T-helper 17 cell (primary cell): ENCODE measurements at places on chromosomes 7 and 10. TPM values are rescaled to one million over a fixed set of nuclear protein-coding genes. Genes with fewer than 3 reads are reported as not detected.
A peak's percentile ranks its signal among the peaks of the same experiment; 100 is the strongest.

The PLAC9 gene
- not detected for total RNA-seq

The SNCG gene
- not detected for total RNA-seq

- H3K4me3 ChIP-seq = peak overlapping the region; percentile 76
- no peak for DNase-seq
- no peaks in the 10 kb centered on the region for H3K27me3 ChIP-seq
- peaks cover 31% of the 10 kb centered on the region for H3K4me1 ChIP-seq
Observed at GRCh38 chr10:50431791-50432190, 180.5 kb upstream of the ASAH2 start.

GRCh38 chr10:49313501-49314070 is 14.6 kb downstream of the C10orf71 start:
- DNase-seq = no peak
- H3K27me3 ChIP-seq = peaks cover 10% of the 10 kb centered on the region
- no peaks in the 10 kb centered on the region for H3K36me3 ChIP-seq

DNA sequence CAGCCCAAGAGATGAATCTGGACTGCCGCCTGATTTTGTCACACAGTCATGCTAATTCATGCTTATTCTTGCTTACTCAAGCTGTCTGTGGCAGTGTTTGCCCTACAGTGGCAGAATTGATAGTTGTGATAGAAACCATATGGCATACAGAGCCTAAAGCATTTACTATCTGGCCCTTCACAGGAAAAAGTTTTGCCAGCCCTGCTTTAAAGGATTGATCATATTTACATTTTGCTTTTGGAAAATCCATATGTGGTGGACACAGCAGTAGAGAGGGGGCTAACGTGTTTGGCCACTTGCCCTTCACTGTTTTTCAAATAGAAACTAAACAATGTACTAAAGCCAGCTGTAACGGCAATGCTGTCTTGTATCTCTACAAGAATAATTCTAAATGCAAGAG is 974.0 kb upstream of the GHITM start:
- H3K4me3 ChIP-seq = no peak overlapping the region
- H3K36me3 ChIP-seq = no peaks in the 10 kb centered on the region
- H3K27me3 ChIP-seq = no peaks in the 10 kb centered on the region
- H3K4me1 ChIP-seq = no peaks in the 10 kb centered on the region
- no peak overlapping the region for H3K27ac ChIP-seq

- H3K4me1 ChIP-seq = peaks cover 38% of the 10 kb centered on the region
- no peak for DNase-seq
- H3K27ac ChIP-seq = peak overlapping the region; percentile 10
- no peaks in the 10 kb centered on the region for H3K36me3 ChIP-seq
- no peak overlapping the region for H3K4me3 ChIP-seq
Observed at GRCh38 chr7:101860316-101861217, 43.1 kb downstream of the CUX1 start.

DNA sequence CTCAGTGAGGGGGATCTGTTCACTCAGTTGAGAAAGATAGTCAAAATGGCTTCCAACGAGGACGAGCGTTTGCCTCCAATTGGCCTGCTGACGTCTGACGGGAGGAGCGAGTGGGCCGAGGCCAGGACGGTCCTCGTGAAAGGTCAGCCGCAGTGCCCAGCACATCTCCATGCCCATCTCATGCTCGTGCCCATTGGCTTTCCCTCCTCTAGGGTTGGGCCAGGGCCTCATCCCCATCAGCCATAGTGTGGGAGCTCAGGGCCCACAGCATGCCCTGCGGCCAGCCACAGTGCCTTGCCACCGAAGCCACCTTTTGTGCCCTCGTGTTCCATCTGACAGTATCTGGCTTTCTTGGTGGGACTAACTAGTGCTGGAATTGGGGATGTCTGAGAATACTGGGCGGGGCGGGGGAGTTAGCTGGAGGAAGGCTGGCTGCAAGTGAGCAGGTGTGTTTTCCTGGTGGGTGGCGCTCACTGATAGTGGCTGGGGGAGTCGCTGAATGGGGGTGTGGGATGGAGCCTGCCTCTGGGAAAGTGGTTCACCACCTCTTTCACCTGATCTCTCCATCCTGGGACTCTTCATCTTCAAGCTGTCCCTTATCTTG is 13.9 kb downstream of the CHAT start:
- H3K4me3 ChIP-seq = no peak overlapping the region
- no peaks in the 10 kb centered on the region for H3K36me3 ChIP-seq
- H3K27me3 ChIP-seq = peaks cover 6% of the 10 kb centered on the region
- no peak for DNase-seq
- no peak overlapping the region for H3K27ac ChIP-seq
